Activated naive CD8-positive, alpha-beta T cell treated with anti-CD3 and anti-CD28 coated beads, Interleukin-2, amount 10 ng/mL, durations not matched to agents 7 days and 5 days (primary cell): ENCODE measurements at places on chromosomes 6 and 20. TPM values are rescaled to one million over a fixed set of nuclear protein-coding genes. Genes with fewer than 3 reads are reported as not detected.

GRCh38 chr6:64683682-64684081 lies 1023.3 kb downstream of the EYS start:
- no peak for DNase-seq

Gene LAMA4
- total RNA-seq: not detected

- DNase-seq: peak; percentile 61
These were observed 94.4 kb upstream of the PRDM1 start for GRCh38 chr6:105991561-105992314.

- DNase-seq: no peak
These were observed 22.6 kb downstream of the EDN1 start for GRCh38 chr6:12312736-12313135.

Gene SKIC2
- 112 TPM for total RNA-seq

DNA sequence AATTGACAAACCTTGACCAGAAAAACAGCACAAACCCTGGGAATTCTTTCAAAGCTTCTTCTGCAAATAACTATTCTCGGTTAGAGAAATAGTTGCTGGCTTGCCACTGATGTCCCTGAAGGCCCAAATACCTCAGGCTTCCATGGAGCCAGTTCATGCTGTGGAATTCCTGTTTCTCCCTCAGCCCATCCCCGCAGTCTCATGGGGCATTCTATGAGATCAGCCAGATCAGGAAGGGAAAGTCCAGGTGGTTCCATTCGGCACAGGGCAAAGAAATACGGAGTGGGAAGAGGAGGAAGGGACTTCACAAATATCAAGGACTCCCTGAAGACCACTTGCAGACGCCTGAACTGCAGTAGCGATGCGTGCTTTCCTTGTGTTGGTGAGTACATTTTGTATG lies 63.3 kb downstream of the MYLK4 start:
- no peak for DNase-seq

Gene PI3
- not detected for total RNA-seq

Gene PKIB
- 0.78 TPM for total RNA-seq

DNA sequence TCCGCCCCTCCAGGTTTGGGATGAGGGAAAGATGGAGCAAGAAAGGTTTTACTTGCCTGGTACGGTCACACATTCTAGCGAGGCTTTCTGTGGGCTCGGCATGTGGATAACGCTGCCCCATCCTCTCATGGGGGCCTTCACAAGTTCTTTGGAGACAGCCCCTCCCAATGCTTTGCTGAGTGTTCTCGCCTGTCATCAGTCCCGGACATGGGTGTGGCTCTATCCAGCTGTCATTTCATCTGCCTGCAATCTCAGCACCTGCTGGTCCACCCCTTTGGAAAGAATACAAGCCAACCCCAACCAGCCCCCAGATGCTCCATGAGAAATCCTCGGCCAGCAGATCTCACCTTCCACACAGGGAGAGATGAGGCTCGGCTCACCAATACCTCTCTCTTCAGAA lies 30.3 kb upstream of the MDGA1 start:
- DNase-seq: no peak

Gene BPIFB4
- total RNA-seq: not detected

Gene CFAP206
- total RNA-seq: not detected

- DNase-seq: no peak
These were observed 48.8 kb downstream of the ERMARD start for GRCh38 chr6:169800116-169800667.

DNA sequence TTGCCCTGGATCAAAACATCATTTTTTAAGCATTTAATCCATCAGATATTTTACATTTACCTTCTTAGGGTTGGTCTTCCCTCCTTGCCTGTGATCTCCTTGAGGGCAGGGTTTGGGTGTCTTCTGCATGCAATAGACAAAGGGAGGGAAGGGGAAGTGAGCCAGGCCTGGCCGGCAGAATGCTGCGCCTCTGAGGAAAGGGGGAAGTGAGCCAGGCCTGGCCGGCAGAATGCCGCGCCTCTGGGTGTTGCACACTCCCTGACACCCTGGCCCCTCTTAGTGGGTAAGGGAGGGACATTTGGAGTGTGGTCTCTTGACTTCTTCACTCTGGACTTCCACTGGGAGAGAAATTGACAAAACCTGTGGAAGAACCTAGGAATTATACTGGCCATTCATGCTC lies 12.4 kb downstream of the PSMF1 start:
- DNase-seq: no peak

DNA sequence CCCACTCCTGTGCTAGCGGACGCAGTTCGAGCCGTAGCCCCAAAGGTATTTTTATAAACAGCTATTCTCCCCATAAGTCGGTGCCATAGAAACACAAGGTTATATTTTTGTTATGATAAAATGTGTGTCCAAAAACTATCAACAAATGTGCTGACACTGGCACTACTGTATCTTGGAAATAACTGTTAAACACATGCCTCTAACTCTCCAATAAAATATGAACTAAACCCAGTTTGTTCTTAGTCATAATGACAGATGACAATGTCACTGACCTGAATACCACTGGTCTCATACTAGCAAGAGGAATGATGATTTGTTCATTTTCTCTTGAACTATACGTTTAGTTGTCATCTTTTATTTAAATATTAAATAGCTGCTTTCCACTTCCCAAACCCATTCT lies 51.4 kb upstream of the NUP153 start:
- no peak for DNase-seq

Gene EYA2
- total RNA-seq: not detected

- DNase-seq: no peak
These were observed 157.9 kb downstream of the CD83 start for GRCh38 chr6:14275493-14275851.

GRCh38 chr6:106124015-106124414 lies 37.9 kb downstream of the PRDM1 start:
- no peak for DNase-seq

- no peak for DNase-seq
These were observed 404.4 kb downstream of the GJA1 start for GRCh38 chr6:121839896-121840295.

GRCh38 chr6:134343066-134343465 lies 25.2 kb upstream of the SGK1 start:
- DNase-seq: no peak

DNA sequence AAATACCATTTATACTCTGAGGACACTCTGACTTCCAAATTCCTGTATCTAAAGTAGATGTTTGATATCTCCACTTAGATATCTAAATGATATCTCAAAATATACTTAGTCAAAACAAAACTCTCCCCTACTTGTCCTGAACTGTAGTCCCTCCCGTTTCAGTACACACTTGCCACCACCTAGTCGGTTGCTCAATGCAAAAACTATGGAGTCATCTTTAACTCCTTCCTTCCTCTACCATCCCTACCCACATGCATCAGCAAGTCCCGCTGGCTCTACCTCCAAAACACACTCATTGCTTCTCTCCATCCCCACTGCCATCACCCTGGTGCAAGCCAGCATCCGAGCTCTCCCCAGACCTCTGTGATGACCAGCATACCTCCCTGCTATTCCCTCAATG lies 13.2 kb downstream of the STX7 start:
- no peak for DNase-seq

DNA sequence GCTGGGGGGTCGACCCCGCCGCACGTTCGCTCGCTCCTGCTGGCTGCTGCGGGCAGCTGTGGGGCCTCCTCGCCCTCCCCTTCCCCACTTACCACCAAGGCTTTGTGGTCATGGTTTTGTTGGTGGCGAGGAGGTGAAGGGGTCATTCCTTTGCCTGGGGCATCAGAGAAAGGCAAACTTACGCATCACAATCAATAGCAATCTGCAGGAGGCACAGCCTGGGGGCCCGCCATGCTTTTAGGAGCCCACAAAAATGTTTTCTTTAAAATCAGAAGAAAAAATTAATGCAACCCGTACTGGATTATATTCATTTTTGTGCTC lies 137.0 kb downstream of the IMPG1 start:
- no peak for DNase-seq

DNA sequence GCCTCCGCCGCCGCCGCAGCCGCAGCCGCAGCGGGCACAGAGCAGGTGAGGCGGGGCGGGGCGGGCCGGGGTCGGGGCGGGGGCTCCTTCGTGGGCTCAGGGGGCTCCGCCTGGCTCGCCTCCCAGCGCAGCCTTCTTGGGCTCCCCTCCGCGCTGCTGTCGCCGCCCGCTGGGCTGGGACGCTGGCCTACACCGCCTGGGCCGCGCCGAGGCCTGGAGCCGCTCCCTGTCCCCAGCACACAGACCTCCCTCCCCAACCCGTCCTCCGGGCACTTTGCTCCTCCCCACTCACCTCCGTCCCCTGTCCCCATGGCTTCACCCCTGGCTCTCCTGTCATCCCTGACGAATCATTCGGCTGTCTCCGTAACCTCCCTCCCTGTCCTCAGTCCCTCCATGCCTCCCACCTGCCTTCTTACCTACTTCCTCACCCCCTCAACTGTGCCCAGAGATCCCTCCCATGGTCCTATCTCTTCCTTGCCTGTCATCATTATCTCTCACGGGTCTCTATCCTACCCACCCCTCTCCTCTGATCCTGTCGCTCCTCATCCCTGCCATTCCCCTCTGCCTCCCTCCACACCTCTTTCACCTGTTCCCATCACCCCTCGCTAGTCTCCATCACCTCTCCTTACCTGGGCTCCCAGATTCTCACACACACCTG lies 512 bp downstream of the TTBK1 start:
- no peak for DNase-seq

GRCh38 chr20:2619961-2620595 lies 32.4 kb upstream of the NOP56 start:
- DNase-seq: no peak

- DNase-seq: no peak
These were observed 1.6 kb downstream of the REM1 start for GRCh38 chr20:31476643-31477215.

DNA sequence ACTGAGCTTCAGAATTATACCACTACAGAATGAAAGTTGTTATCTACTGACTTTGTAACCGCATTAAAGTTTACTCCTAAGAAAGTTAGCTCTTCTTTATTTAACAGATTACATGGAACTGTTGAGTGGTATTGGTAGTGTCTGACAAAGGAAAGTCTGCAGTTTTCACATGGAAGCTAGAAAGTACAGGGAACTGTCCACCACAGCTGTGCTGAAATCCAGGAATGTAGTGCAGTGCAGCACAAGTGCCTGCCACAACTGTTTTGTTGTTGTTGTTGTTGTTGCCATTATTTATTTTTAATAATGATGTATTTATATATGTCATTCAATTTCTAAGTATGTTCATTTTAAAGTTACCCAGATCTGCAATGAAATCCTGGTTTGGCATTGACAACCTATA lies 464.9 kb downstream of the TBC1D32 start:
- no peak for DNase-seq

DNA sequence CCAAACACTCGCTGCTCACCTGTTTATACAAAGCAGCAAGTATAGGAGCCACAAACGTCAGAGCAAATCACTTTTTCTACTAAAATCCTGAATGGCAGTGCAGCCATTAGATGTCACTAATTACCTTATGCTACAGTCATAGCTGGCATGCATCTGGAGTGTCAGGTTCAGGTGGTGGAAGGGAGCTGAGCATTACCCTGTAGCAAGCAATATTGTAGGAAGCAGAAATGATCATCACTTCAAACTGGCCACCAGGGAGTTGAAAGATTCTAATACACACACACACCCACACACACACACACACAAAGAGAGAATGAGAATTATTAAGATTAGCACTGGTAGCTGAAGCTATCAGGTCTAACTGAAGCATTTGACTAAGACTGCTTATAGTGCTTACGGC lies 75.8 kb downstream of the EFHC1 start:
- no peak for DNase-seq

- DNase-seq: no peak
These were observed 11.2 kb upstream of the MMP24 start for GRCh38 chr20:35215066-35215956.

DNA sequence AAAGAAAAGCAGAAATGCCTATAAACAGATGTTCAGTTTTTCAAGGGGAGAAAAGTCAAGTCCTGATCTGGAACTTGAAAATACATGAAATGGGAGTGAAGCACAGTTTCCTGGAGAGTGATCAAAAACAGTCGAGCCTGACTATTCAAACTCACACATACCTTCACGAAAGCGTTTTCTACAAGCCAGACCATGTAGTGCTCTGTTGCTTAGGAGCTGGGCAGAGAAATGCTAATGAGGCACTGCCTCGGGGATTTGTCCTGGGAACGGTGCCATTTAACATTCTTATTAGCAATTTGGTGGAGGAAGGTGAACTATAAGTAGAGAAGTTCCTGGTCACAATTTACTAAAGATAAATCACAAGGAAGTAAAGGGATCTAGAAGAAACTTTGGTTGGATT lies 5.9 kb downstream of the NHSL1 start:
- DNase-seq: no peak

DNA sequence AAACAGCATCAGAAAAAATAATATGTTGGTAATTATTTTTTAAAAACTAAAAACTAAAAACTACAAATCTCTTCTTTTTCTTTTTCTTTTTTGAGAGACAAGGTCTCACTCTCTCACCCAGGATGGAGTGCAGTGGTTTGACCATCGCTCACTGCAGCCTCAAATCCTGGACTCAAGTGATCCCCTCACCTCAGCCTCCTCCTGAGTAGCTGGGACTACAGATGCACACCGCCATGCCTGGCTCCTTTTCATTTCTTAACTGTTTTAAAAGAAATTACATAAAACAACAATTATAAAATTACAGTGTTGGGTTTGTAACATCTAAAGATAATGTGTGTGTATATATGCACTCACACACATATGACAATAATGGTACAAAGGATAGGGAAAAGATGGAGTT lies 24.1 kb downstream of the HLA-E start:
- no peak for DNase-seq

Gene NPEPL1
- total RNA-seq: 37.8 TPM

- DNase-seq: no peak
These were observed 127.9 kb upstream of the MLIP start for GRCh38 chr6:53983301-53983700.

DNA sequence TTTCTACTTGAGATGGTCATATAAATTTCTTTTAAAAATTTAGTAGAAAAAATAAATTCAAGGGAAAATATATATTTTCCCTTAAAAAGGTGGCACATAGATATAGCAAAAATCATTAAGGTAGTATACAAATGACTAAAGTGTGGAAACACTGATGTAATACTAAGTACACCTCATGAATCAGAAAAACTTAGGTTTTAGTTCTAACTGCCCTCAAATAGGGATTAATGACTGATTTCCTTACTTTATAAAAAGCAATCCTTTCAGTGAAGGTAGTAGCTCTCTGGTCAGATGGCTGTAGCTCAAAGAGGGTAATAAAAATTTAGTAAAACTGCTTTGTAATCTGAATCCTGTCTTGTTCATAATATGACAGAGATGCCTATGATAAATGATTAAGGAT lies 63.5 kb downstream of the FYN start:
- no peak for DNase-seq

GRCh38 chr20:38186788-38187221 lies 21.7 kb upstream of the TGM2 start:
- DNase-seq: no peak
